ENCODE measurements at places on chromosomes 3 and 15.

- DNase-seq: no peak
These were observed 25.9 kb upstream of the SLC7A14 start for GRCh38 chr3:170611751-170612150.

- DNase-seq: peak; percentile 89
These were observed 105.9 kb upstream of the HERC1 start for GRCh38 chr15:63939531-63940130.

DNA sequence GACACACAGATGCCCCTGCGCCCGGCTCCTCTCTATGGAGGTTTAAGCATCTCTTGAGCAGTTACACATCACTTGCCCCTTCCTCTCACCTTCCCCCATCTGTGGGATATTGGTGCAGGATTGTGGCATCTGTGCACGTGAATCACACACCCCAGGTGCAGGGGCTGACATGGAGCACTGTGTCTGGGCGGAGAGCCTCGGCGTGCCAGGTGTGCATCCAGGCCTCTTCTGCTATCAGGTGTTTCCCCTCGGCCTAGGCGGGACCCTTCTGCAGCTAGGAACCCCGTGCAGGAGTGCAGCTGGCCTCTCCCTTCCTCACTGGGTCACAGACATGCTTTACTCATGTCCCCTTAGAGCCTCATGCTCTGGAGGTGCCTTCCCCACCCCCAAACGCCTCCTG is 33.4 kb upstream of the MUC13 start:
- DNase-seq: no peak

DNA sequence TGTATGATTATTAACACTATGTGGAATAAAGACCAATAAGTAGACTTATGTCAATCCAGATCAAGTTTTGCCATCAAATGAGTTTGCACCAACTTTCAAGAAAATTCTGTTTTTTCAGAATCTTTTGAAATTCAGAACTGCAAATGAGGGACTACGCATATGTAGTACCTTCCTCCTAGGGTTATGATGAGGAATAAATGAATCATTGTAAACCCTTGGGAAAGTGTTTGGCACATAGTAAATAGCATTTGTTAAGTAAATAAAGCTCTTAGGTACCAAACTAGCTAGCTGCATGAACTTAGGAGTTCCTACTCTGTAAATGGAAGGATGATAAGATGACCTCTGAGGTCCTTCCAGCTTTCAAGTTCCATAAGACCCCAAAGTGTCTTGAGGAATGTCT is 242.6 kb upstream of the SETMAR start:
- no peak for DNase-seq

- no peak for DNase-seq
These were observed 14.7 kb upstream of the PLA2G4F start for GRCh38 chr15:42171122-42171521.

GRCh38 chr3:24100696-24101402 is 155.8 kb downstream of the NR1D2 start:
- no peak for DNase-seq

DNA sequence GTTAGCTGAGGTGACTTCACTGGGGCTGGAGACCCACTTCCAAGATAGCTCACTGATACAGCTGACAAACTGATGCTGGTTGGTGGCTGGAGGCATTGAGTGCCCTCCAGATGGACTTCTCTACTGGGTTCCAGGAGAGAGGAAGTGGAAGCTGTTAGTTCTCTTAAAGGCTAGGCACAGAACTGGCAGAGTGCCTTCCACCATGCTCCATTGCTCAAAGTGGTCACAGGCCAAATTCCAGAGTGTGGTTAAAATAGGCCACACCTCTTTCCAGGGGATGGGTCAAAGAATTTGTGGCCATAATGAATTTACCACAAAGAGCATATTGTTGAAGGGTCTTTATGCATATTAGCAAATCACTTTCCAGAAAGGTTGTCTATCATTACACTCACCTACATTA is 74.2 kb downstream of the NMD3 start:
- DNase-seq: no peak

- DNase-seq: no peak
These were observed 85.1 kb downstream of the EFL1 start for GRCh38 chr15:82177291-82178010.

DNA sequence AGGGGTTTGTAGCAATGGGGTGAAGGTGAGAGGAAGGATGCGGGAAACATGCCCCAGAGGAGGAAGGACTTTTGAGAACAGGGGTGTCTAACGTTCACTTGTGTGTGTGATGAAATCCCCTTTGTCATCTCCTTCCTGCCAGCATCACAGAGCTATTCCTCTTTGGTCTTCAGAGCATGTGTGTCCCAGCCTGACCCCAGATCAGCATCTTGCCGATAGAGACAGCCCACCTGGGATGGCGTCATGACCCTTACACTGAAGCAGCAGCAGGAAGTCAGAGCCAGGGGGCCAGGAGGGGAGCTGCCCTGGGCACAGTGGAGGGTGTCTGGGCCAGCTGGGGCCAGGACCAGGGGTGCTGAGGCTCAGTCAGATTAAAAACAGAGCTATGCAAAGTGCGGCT is 29.9 kb upstream of the GRIP2 start:
- DNase-seq: no peak

DNA sequence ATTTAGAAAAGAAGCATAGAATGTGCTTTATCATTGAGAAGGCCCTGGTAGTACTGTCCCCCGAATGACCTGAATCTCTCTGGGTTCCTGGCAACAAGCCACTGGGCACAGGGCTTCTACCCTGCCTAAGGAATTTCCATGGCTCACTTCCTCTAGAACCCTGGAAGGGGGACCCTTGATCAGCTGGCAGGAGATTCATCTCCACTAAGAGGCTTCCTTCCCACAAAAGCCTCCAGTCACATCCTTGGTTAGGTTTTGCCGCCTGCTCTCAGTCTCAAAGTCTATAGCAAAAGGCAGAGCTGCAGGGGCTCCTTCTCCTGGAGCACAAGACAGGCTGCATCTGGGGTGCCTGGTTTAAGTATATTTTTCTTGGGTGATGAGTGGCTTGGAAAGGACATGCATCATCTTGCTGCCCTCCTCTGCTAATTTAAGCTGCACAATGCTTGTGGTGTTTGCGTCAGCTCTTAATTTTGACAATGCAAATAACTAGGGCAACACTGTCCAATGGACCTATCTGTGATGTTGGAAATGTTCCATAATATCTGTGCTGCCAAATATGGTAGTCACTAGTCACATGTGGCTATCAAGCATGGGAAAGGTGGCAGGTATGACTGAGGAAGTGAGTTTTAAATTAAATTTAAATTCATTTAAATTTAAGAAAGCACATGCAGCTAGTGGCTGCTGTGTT is 33.4 kb upstream of the RARRES1 start:
- peak; percentile 33 for DNase-seq

DNA sequence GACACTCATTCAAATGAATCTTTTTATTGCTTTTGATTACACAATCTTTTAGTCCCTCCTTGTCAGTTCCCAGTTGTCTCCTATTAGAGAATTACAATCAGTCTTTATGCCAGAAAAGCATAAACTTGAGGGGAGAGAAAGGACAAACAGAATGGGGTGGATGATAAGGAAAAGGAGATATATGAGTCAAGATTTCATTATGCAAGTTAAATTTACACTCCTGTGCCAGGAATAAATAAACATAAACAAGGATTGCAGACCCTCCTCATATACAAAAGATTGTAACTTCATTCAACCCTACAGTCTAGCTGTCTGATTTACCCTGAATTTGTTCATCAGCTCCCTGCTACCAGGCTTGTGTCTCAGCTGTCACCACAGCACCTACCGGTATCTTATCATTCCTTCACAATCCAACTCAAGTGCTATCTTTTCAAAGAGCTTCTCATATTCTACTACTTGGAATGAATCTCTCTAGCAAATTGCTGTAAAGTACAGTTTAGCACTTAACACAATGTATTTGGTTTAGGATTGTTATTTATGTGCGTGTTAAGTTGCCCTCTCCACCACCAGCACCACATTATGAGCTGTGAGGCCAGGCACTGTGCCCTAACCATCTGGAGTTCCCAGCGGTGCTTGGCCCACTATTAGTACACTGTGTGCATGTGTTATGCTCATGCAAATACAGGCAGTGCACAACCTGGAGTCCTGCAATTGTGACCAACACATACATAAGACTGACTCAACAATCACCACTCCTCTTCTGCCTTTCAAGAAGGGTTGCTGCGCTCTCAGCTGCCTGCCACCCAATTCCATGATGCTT is 504.1 kb downstream of the TBL1XR1 start:
- no peak for DNase-seq

GRCh38 chr3:74906181-74906580 is 291.7 kb upstream of the CNTN3 start:
- no peak for DNase-seq

- no peak for DNase-seq
These were observed 57.9 kb downstream of the RPLP1 start for GRCh38 chr15:69510556-69510955.

DNA sequence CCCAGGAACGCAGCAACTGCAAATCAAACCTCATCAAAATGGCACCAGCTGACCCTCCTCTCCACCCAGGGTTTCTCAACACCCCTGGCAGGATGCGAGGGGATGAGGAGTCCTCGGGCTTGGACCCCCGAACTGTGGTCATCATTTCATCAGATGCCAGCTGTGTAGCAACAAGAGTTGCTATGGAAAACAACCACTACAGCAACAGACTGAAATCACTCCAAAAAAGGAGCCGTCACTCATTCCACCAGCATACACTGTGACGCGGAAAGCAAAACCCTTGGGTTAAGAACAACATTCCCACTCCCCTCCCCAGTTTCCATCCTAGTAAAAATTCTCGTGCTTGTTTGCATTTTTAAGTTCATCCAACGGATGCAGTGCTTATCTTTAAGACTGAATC is 40.1 kb downstream of the VGLL4 start:
- DNase-seq: no peak

- no peak for DNase-seq
These were observed 28.8 kb upstream of the PRR20G start for GRCh38 chr3:127316685-127317084.

GRCh38 chr3:140630866-140631265 is 47.0 kb upstream of the TRIM42 start:
- no peak for DNase-seq

GRCh38 chr3:105354429-105354828 is 12.3 kb upstream of the ALCAM start:
- no peak for DNase-seq

DNA sequence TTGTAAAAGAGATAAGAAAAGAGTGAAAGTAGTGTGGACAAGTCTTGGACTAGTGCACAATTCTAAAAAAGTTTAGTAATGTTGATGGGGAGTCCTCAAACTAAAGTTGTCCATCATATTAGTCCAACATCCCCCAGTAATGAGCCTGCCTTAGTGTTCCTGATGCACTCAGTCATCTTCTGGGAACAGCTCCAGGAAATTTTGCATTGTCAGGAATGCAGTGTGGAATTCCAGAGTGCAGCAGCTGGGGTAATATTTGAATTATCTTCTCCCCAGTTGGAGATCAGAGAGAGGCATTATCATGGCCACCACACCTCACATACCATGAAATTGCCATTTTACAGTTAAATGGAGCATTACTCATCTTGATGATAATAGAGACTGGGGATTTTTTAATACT is 528.8 kb upstream of the NAALADL2 start:
- DNase-seq: no peak

- no peak for DNase-seq
These were observed 59.9 kb downstream of the ETV5 start for GRCh38 chr3:186049001-186049400.

DNA sequence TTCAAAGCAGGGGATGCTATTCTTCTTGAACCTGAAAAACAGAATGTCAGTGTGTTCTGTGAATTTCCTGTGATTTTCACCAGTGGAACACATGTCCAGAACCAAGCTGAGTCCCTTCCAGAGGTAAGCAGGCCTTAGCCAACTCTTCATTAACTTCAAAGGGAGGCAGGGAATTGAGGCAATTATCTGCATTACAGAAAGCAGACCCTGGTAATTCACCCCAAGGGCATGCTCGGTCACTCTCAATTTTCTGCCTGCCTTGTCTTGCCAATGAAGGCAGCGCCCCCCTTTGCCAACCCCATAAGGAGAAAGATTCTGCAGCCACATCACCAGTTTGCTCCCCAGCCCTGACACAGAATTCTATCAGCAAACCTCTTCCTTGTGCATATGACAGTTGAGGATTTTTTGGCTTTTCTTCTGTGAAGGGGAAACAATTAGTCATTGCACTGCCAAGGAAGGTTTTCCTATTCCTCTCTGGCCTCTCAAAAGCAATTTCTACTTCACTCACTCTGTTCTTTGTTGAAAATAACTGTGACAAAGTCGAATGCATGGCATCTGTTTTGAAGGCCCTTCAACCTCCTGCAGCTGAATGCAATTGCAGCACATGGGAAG is 85.3 kb downstream of the HHLA2 start:
- no peak for DNase-seq

- no peak for DNase-seq
These were observed 147.8 kb downstream of the LRRC28 start for GRCh38 chr15:99399061-99399460.

DNA sequence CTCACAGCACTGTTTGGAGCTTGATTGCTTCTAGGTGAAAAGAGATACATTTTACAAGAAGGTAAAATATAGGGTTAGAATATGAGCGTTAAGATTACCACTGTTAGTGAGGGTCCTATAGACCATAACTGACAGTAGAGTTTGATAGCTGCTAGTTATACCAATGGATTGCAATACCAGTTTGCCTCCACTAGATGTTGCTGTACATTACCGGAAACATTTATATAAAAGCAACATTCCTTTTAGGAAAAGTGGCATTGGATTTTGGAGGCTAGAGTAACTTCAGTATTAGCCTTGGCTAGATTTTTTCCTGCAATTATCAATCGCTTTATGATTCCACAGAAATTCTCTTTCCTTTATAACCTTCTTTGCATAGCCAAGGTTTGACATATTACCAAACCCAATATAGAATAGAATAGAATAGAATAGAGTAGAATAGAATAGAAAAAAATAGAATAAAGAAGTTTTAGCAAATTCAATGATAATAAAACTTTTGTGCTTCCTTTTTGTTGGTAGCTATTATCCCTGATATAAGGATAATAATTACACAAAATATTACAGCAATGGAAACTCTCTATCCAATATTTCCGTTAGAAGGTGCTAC is 1093.6 kb upstream of the ALCAM start:
- DNase-seq: peak; percentile 5

DNA sequence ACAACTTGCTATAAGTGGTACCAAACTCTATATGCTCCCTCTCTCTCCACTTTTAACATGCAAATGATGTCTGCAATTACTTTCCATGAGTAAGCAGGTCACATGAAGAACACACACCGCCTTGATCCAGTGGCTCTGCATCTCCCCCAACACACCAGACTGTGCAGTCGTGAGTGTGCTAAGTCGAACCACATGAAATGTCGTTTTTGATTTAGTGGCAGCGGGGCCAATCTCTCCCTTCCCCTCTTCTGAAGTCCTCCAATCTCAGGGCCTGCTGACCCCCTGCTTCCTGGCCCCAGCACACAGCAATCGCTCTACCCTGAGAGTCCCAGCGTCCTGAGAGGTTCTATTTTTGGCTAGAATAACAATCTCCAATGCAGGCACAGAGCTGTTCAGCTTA is 312.5 kb downstream of the SHQ1 start:
- no peak for DNase-seq

DNA sequence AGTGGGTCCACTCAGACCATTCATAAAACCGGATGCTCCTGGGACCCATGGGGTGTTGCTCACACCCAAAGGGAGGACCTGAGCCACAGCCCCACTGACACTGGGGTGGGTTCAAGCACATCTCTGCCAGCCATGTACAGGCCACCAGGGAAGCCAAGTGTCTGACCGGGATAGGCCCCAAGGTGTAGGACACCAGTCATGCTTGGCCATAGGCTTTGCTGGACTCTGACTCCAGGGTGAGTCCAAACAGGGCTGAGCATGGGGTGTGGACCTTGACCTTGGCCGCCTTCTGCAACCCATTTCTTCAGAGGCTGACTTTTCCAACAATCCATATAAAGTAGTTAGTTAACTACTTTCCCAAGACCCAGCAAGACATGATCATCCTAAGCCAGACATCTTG is 31.4 kb upstream of the DUSP7 start:
- no peak for DNase-seq

- peak; percentile 49 for DNase-seq
These were observed 18.0 kb upstream of the RYR3 start for GRCh38 chr15:33292717-33293307.

Measured in kidney capillary endothelial cell (primary cell).